ENCODE measurements at places on chromosomes 3 and 15. TPM values are rescaled to one million over a fixed set of nuclear protein-coding genes. Genes with fewer than 3 reads are reported as not detected.

Gene TNFAIP8L3
- 0.94 TPM for total RNA-seq

Gene SI
- total RNA-seq = not detected

Gene PHLDB2
- 17.8 TPM for total RNA-seq

Gene TGM5
- not detected for total RNA-seq

Gene GOLGA6D
- not detected for total RNA-seq

Gene CD200
- 57.6 TPM for total RNA-seq

Gene DLL4
- total RNA-seq = 6.3 TPM

Gene BFSP2
- total RNA-seq = 2.5 TPM

Gene IREB2
- total RNA-seq = 92.6 TPM

Gene PPARG
- total RNA-seq = 1.3 TPM

Gene RBMS3
- total RNA-seq = 11.6 TPM

Gene ATP2B2
- total RNA-seq = 109 TPM

All from parietal lobe (tissue), 2 donors.